Motor neuron (in vitro differentiated cells): ENCODE measurements at places on chromosomes 7 and 10.

DNA sequence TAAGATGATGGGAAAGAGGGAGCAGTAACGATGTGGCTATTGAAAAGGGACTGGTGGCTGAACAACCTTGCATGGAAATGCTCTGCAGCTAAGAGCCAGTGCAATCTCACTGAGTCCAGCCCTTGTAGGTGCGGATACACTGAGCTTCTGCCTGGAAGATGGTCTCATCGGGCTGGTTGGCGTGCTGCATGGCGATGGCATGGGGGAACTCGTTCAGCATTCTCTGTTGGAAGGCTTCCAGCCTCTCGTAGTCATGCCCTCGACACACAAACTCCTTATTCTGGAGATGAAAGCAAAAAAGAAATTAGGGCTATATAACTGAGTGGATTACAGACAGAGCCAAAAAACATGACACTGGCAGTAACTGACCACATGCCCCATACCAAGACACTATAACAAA is 197.8 kb upstream of the IMMP2L start:
- ATAC-seq: no peak

GRCh38 chr10:62638062-62638477 is 166.4 kb upstream of the ADO start:
- no peak for ATAC-seq

- ATAC-seq: no peak
Observed at GRCh38 chr10:1086787-1087186, 30.6 kb downstream of the WDR37 start.

DNA sequence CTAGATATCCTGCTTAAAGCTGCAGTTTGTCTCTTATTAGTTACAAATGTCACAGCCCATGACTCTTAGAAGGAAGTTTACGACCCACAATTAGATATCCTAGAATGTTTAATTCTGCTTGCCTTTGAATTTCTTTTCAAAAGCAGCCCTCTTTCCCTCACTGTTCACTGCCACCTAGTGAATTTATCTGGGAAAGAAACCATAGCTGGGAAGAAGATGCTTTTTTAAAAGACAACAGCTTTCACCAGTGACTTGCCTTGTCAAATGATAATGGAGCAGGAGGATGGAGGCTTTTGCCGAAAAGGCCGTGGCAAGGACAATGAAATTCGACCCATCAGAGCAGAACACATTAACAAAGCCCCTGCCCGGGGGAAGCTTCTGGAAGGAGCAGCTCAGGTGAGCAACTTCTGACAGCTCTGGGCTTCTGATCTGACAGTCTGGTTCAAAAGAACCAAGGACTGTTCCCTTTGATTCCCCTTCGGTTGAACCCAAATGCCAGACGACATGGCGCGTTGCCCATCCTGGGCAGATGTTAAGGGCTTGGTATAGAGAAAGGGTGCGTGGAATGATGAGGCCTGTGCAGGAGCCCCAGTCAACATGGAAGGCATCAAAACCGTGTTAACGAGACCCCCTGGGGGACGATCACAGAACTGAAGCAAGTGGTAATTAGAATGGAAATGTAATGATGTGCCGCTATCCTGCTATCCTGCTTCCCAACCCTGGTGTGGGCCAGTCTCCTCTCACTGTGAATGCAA is 236.8 kb downstream of the FRMD4A start:
- peak; percentile 54 for ATAC-seq

- ATAC-seq: no peak
Observed at GRCh38 chr7:40799-41750, 151.3 kb upstream of the FAM20C start.

DNA sequence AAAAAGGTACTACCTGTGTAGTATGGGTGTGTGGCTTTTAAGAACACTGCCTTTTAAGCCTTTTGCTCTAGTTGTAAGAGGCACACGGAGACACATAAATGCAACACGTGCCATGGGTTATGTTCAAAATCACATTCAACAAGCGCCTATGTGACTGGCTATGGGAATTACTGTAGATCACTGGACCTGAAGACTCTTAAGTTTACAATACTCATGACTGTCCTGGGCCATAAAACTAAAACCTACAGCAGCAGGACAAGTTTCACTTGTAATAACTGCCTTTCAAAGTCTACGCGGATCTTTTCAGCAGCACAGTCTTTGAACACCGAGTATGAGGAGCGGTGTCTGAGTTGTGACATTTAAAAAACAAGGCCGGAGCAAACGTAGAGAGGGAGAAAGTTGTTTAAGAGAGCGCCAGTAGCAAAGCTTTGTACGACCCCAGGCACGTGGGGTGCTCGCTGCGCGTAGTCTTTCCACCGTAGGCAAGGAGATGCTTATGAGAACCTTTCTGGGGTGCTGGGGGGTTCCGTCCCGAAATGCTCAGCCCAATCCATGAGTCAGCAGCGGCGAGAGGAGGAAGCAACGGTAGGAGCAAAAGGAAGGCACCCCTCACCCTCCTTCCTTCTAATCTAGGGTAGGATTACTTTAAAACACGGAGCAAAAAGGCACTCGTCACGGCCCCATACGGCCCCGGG is 662 bp downstream of the DNAJC2 start:
- no peak for ATAC-seq
